ENCODE measurements at places on chromosomes 11 and 22. TPM values are rescaled to one million over a fixed set of nuclear protein-coding genes. Genes with fewer than 3 reads are reported as not detected.

LRRC75B gene
- 10.7 TPM for total RNA-seq

LDHAL6A gene
- not detected for total RNA-seq

DPP3 gene
- total RNA-seq = 24.7 TPM

VSIG10L2 gene
- total RNA-seq = not detected

SLC22A25 gene
- total RNA-seq = not detected

OR9G1 gene
- not detected for total RNA-seq

SPON1 gene
- total RNA-seq = 35.6 TPM

GRCh38 chr11:66477263-66478201 is 2.7 kb upstream of the DPP3 start:
- DNase-seq = no peak

- no peak for DNase-seq
Observed at GRCh38 chr22:37162221-37163095, 12.7 kb upstream of the IL2RB start.

- DNase-seq = no peak
Observed at GRCh38 chr11:18491924-18492323, 34.8 kb downstream of the TSG101 start.

GRCh38 chr22:19620742-19621371 is 93.4 kb upstream of the SEPTIN5 start:
- DNase-seq = no peak

DNA sequence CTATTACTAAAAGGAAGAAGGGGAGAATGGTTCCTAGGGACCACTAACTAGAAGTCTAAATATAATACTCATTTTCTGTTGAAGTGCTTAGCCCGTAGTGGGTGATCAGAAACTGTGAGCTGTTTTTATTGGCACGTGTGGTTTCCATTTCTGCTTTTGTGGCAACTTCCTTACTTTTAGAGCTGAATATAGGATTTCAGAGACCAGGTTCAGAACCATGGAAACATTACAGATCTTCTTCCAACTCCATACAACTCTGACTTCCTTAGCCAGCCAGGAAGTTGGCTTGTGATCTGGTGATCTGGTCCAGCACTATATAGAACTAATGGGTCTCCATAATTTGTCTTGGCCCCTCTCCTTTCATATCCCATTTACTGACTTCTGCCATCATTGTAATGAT is 2.6 kb upstream of the ME3 start:
- no peak for DNase-seq

- no peak for DNase-seq
Observed at GRCh38 chr11:87421422-87421821, 383.7 kb downstream of the TMEM135 start.

GRCh38 chr11:96232132-96232531 is 110.9 kb downstream of the MAML2 start:
- no peak for DNase-seq

GRCh38 chr22:35335468-35335867 is 35.8 kb downstream of the TOM1 start:
- no peak for DNase-seq

DNA sequence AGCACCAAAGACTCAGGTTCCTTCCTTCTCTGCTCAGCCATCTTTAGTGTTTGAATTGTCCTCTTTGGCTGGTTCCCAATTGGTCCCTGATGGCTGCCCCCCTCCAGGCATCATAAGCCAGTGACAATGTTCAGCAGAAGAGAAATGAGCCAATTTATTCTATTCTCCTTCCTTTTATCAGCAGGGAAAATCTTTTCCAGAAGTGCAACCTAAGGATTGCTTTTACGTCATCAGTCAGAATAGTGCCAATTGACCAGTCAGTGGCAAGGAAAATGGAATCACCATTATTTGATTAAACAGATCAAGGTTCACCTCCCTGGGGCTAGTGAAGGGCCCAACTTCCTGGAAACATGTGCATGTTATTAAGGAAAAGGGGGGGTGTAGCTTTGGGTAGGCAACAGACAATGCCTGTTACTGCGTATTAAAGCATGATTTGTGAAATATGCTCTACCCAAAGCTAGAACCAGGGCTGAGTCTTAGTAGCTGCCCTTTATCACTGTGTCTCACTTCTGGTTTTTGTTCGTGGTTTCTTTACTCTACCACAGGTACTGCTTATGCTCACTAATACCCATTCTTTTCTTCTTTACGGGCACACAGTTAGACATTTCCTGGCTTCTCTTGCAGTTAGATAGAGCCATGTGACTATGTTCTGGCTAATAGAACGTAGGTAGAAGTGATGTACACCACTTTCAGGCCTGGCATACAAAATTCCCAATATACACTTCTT is 12.6 kb upstream of the DBX1 start:
- no peak for DNase-seq

- no peak for DNase-seq
Observed at GRCh38 chr22:24188705-24189248, 7.5 kb downstream of the SUSD2 start.

DNA sequence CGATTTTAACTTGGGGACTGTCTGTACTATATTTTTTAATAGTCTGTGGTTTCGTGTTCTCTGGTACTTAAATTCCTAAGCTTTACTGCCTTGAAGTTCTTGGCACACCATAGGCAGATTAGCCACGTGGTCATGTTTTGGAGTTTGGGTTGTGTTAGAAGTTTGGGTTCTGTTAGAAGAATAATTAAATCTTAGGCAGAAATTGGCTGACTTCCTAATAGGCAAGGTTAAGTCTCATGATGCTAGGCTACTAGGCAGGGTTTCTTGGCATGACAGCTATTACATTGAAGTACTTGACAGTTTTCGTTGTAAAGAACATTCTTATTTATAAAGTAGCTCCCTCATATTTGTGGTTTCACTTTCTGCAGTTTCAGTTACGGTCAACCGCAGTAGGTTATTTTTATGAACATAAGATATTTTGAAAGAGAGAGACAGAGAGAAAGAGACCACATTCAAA is 30.0 kb upstream of the MMP7 start:
- no peak for DNase-seq

GRCh38 chr22:24741357-24741756 is 33.2 kb downstream of the PIWIL3 start:
- no peak for DNase-seq

Measured in dorsolateral prefrontal cortex (tissue), 122 donors.